ENCODE measurements at places on chromosomes 3 and 15.

DNA sequence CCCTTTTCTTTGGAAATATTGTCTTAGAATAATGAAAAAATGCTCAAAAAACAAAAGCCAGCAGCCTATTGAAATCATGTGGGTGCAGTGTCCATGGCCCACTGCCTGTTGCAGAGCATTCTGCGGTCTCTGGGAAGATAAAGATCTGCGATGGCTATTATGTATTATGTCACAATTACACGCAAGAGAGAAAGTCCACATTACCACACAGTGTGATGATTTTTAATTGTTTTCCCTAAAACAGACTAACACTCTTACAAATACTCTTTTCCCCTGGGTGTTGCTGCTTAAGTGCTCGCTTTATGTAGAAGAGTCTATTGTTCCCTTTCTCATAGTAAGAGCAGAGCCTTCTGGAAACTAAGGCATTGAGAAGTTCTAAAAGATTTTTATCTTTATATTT is 32.2 kb downstream of the SSR3 start:
- DNase-seq: no peak

DNA sequence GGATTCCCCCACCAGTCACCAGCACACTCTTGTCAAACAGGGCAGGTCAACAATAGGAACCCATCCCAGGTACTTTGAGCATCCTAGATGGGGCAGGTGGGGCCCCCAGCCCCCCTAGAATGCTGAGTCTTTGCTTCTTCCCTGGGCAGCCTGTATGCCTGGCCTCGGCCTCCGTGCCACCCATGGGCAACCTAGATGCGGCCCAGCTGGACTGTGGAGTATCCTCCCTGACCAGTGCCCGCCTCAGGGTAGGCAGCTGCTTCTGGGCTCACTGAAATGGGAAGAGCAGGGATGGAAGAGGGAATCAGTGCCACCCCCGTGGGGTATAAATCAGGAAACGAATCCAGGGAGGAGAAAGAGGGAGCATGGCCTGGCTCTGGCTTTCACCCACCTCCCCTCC is 10.9 kb downstream of the DNAH1 start:
- DNase-seq: no peak

DNA sequence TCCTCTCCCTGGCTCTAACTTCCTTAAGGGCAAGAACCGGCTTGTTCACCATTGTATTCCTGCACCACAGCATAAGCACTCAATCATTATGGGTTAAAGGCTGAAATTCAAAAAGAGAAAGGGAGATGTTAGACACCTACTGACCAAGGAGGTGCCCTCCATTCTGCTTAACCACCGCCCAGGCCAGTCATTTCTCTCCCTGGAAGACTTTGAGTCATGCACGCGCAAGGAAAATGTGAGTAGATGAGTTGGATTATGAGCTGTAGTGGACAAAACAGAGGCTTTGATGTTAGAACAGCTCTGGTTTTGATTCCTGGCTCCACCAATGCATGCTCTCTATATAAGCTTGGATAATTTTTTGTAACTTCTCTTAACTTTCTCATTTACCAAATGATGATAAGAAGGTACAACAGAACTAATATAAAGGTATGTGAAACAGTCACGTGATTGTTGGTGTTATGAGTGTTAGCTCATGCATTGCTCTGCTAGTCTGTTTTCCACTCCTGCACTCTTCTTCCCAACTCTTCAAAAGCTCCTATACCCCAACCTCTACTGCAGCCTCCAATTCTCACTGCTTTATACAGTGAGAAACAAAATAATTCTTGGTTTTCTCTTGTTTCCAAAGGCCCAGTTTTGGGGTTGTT is 148.4 kb upstream of the ATP11B start:
- DNase-seq: no peak

DNA sequence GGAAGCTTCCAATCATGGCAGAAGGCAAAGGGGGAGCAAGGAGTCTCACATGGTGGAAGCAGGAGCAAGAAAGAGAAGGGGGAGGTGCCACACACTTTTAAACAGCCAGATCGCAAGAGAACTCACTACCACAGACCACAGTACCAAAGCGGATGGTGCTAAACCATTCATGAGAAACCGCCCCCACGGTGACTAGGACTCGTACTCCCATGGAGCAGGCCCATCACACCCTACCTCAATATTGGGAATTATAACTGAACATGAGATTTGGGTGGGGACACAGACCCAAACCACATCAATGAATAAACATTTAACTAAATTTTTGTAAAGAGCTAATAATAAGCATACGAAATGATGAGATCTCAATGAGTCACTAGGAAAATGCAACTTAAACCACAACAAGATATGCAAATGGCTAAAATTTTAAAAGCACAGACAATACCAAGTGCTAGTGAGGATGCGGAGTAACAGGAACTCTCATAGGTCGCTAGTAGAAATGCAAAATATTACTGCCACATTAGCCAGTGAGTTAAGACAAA is 10.0 kb downstream of the MRPS25 start:
- peak; percentile 17 for DNase-seq

DNA sequence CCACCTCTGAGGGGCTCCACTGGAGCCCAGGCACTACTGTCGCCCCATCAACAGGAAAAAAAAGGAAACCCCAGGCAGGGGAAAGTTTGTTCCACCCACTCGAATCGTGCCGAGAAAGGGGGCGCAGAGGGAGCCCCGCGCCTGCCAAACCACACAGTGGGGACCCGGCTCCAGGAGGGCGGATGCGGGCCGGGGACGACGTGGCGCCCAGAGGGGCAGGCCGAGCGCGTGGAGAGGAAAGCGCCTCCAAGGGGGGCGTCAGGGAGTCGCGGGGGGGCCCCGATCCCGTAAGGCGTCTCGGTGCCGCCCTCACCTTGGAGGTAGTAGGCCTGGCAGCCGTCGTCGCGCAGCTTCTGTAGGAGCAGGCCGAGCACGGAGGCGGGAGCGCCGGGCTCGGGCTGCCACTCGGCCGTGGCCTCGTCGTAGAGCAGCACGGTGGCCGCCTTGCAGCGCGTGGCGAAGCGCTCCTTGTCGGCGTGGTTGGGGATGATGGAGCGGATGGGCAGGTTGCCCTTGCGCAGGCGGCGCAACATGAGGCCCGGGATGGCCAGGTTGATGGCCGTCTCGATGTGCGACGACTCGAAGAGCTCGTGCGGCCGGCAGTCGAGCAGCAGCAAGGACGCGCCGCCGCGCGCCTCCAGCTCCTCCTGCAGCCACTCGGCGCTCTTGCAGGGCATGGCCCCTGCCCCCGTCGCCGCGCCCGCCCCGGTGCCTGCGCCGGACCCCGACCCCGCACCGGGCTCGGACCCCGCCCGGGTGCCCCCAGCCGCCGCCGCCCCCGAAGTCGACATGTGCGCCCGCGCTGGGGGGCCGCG is 627 bp downstream of the DUSP7 start:
- DNase-seq: peak; percentile 40

DNA sequence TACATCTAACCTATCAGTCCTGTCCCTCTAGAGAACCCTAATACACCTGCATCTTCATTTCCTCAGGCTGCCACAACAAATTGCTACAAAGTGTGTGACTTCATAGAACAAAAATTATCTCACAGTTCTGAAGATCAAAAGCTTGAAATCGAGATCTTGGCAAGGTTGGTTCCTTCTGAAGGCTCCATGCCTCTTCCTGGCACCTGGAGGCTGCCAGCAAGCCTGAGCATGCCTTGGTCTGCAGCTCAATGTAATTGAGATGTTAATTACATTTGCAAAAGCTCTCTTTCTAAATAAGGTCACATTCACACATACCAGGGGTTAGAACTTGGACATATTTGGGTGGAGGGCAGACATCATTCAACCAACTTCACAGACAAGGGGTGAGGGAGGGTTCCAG is 86.4 kb upstream of the ABHD17C start:
- no peak for DNase-seq

GRCh38 chr15:21261396-21261964 is 178.8 kb downstream of the POTEB3 start:
- DNase-seq: no peak

GRCh38 chr3:139676108-139676507 is 1.7 kb downstream of the NMNAT3 start:
- DNase-seq: no peak

DNA sequence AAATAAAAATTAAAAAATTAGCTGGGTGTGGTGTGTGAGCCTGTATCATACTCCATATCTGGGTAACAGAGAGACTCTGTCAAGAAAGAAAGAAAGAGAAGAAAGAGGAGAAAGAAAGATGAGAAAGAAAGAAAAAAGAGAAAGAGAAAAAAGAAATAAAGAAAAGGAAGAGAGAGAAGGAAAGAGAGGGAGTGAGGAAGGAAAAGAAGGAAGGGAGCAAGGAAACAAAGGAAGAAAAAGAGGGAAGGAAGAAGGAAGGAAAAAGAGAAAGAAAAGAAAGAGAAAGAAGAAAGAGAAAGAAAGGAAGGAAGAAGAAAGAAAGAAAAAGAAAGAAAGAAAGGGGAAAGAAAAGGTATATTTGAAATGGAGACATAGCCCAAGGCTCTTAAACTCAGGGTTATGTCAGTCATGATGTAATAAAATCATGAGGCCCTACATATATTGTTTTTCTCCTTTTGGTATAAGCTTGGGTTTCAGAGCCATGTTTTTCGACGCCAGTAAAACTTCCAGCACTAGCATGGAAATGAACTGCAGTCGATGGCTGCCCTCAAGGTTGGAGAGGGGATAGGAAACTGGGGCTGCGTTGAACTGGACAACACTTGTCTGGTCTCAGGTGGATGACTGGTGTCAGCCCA is 38.0 kb upstream of the RFTN1 start:
- DNase-seq: no peak

- DNase-seq: no peak
Measured at GRCh38 chr3:167705840-167706239, 28.9 kb downstream of the PDCD10 start.

- DNase-seq: peak; percentile 85
Measured at GRCh38 chr3:61560517-61561373, 626 bp upstream of the PTPRG start.

- DNase-seq: no peak
Measured at GRCh38 chr15:71677766-71678165, 132.6 kb upstream of the NR2E3 start.

DNA sequence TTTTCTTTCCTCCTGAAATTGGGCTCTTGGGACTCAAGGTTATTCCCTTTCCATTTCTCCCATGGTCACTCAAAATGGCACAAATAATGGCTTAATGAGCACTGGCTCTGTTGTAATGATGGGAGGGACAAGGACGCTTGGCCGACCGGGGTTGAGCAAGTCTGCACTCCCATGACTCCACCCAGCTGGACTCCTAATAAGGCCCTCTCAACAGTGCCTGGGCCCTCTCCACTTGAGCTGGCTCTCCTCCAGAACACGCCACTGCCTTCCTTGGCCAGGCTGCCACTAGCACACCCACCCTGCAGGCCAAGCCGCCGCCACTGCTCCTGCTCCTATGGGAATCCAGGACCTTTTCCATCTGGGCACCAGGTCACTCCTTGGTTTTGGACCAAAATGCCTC is 42.3 kb downstream of the ADCY5 start:
- DNase-seq: no peak

DNA sequence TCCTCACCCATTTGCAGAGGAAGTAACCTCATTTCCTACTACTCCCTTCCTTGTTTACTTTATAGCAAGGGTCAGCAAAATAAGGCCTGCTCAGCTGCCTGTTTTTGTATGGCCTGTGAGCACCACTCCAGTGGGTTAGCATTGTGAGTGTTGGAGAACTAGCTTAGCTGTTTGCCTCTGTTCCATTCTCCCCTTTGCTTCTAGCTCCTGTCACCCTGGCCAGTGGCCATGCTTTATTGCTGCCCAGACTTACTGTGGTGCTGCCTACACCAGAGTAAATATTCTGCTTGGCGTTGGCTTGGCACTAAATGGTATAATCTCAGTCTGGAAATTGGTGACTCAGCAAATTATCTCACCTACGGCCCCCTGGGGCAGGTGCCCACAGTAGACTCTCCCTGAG is 8.8 kb downstream of the PDCD6IP start:
- DNase-seq: no peak

GRCh38 chr15:27268923-27269322 is 297.9 kb downstream of the GABRG3 start:
- DNase-seq: no peak

- no peak for DNase-seq
Measured at GRCh38 chr15:38666865-38667510, 102.4 kb upstream of the RASGRP1 start.

- DNase-seq: peak; percentile 37
Measured at GRCh38 chr3:111936967-111937366, 41.9 kb upstream of the ABHD10 start.

DNA sequence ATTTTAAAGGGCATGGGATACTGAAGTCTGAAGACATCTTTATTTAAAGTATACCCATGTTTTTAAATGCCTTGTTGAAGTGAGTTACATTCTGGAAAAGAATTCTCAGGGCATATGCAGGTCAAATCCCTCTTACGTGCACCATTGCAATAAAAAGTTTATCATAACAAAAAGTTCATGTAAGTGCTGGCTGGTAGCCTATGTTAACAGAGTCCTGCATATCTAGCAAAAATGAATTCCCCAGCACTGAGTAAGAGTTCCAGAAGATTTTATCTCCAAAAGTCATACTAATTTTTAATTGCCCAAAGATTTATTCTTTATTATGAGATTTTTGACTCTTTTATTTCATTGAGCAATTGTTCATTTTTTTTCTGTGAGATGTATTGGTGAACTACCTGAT is 104.7 kb upstream of the ROBO1 start:
- DNase-seq: peak; percentile 88

DNA sequence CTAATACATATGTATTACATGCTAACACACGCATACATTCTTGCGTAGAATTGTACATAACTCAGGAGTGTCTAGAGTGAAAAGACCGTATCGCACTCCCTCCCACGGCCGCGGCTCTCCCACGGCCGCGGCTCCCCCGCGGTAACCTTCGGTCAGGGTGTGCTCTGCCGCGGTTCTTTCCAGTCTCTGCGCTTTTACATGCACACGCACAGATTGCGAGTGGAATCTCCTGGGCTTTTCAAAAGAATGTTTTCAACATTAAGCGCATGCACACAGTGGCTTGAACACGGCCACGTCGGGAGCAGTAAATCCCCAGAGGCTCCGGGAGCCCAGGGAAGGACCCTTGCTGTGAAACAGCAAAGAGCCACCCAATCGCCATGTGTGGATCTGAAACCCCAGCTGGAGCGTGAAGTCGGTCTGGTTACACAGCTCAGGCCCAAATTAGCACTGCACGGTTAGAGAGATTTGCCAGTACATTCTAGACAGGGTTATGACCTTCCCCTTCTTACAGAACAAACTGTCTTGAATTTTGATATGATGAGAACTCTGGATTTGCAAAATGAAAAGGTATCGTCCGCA is 805 bp upstream of the RGMA start:
- no peak for DNase-seq

DNA sequence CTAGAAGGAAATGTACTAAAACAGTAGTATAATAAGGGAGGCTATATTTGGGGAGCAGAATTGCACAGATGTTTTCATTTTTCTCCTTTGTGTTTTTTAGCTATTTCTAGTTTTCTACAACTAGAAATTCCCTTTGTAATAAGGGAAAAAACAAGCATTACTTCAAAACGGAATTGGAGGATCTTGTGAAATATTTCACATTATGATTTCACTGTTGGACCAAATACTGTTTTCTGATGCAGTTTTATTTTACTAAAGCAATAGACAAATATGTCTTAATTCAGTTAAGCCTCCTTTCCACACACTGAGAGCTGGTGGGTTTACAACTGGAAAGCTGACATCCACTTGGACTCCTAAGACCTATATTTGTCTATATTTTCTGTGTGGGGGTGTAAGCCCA is 7.3 kb downstream of the CCR1 start:
- DNase-seq: no peak
